ENCODE measurements at places on chromosomes 4 and X. TPM values are rescaled to one million over a fixed set of nuclear protein-coding genes. Genes with fewer than 3 reads are reported as not detected.

DNA sequence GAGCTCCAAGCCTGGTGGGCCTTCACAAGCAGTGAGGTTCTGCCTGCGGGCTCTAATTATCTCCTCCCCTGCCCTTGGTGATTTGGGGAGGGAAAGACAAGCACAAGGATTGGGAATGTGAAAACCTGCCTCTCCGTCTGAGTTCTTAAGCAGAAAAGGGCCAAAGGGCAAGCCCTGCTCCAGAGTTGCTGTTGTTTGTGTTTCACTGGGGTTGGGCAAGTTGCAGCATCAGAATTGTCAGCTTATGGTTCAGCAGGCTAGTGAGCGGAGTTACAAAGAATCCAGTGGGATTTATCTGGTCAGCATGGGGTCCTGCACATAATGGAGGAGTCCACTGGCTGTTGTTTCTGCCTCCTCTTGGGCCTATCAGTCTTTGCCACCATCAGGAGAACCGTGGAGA lies 60.5 kb downstream of the NHS start:
- no peak for DNase-seq

The CSN1S1 gene
- not detected for total RNA-seq

DNA sequence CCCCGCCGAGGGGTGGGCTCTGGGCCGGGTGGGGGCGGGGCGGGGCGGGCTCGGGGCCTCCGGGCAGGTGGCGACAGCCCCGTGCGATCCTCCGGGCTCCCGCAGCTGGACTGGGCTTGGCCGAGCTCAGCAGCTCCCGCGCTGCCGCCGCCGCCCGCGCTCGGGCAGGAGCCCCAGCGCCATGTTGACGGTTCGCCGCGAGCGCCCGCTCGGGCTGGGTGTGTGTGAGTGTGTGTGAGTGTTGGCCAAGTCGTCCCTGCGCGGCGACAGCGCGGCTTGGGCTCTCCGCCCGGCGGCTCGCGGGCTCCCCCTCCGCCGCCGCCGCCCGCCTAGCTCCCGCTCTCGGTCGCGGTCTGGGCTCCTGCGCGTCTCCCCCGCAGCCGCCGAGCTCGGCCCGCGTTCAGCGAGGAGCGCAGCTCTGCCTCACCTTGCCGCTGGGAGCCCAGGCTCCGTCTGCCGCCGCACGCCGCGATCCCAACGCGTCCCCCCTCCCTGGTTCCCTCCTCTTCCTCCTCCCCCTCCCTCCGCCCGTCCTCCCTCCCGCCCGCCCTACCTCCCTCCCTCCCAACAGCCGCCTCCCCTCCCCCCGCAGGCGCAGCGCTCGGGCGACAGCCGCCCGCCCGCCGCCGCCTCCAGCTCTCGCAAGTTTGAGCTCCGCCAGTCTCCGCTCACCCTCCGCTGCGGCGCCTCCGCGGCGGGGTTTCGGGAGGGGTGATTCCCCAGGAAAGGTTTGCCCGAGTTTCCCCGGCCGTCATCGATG lies at the start of gene BCOR:
BCOR (minus strand) TSS at position 455 of the 760 bp plus-strand sequence. CDS start 20,029 bp downstream, outside the sequence.
- DNase-seq: peak; percentile 60

The KIT gene
- 0.50 TPM for total RNA-seq

- DNase-seq: no peak
Measured at GRCh38 chrX:104306180-104306579, 51.4 kb upstream of the ESX1 start.

The PRRG3 gene
- 1.0 TPM for total RNA-seq

DNA sequence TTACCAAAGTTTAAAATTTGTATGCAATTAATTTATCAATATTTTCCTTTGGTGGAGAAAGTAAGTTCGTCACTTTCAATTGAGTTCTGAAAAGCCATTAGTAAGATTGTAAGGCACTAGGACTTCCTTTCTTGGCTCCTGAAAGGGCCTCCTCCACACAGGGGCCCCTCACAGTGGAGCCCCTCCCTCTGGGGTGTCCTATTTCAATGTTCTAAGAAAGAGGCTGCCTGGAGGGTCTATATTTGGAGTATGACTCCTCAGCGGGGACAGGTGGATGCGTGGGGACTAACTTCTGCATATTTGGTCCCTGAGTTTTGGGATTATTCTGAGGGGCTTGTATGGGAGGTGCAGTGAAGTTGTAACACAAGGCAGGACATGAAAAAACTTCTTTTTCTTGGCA lies 1.6 kb upstream of the ARMCX4 start:
- DNase-seq: no peak

The GCNA gene
- 2.3 TPM for total RNA-seq

- DNase-seq: peak; percentile 59
Measured at GRCh38 chr4:186957952-186958555, 234.4 kb upstream of the FAT1 start.

GRCh38 chr4:152014280-152014679 lies 253.5 kb upstream of the GATB start:
- DNase-seq: no peak

GRCh38 chrX:28997706-28998463 lies 410.6 kb downstream of the IL1RAPL1 start:
- peak; percentile 54 for DNase-seq

- DNase-seq: no peak
Measured at GRCh38 chrX:101551380-101551767, 1.0 kb downstream of the ARMCX1 start.

- DNase-seq: peak; percentile 57
Measured at GRCh38 chr4:124212815-124213630, 499.5 kb downstream of the ANKRD50 start.

- no peak for DNase-seq
Measured at GRCh38 chr4:88891636-88892035, 165.3 kb downstream of the FAM13A start.

DNA sequence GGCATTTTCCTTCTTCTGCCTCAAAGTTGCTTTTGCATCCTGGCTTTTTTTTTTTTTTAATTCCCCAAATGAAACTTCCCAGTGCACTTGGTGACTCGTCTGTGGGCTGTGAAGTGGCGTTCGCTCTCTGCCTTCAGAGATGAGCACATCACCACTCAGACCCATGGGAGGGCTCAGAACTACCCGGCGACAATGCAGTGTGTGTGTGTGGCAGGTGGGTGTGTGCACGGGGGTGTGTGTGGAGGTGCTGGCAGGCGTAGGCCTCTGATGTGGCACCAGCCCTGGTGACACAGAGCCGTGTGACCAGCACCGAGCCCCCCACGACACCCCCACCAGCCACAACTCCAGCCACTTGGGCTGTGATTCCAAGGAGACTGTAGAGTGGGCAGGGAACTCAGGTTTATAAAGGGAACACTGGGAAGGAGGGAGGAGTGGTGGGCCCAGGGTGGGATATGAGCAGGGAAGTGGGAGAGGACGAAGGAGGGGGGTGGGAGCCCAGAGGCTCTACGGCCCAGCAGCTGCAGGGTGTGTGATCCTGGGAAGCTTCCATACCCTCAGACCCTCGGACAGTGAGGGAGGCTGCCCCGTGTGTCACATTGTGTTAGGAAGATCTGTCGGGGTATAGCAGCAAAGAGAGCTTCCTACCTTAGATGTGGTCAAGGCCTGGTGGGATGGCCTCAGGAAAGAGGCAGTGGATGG lies 6.0 kb upstream of the WFS1 start:
- DNase-seq: no peak

The STK32B gene
- 0.50 TPM for total RNA-seq

The IRAK1 gene
- total RNA-seq: 65.9 TPM

- peak; percentile 60 for DNase-seq
Measured at GRCh38 chr4:73701116-73701515, 39.3 kb upstream of the CXCL8 start.

The CAMK2D gene
- total RNA-seq: 196 TPM

- DNase-seq: peak; percentile 90
Measured at GRCh38 chr4:16785793-16786527, 112.5 kb downstream of the LDB2 start.

DNA sequence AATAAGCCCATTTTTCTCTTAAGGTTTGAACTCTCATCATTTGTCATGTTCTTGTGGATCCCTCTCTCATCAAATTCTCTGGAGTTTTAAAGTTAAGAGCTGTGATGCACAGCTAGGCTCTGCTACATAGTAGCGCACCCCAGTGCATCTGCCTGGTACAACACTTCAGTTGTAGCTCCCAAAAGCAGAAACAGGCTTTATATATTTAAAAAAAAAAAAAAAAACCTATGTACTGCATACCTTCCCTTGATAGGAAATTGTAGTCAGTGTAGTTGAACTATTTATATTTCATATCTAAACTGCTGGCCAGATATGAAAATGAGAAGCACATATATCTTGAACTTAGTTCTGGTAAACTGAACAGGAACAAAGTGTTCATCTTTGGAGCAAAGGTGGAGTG lies 131.4 kb downstream of the KLHL13 start:
- DNase-seq: peak; percentile 12

DNA sequence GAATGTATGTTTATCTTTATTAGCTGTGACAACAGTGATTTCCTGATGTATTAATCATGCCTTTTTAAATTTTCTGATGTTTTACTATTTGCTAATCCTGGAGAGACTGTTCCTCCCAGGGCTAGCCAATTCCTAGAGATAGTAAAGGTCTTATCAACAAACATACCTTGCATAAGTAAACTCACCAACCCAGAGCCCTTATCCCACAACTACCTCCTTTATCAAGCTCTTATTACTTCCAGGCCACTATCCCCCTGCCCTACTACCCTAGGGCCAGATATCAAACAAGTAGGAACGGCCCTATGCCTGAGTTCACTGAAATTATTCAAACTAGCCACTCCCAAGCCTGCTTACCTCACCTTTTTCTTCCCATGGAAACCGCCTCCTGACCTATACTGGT lies 58.2 kb upstream of the NPNT start:
- no peak for DNase-seq

The UBL4A gene
- 42.8 TPM for total RNA-seq

The RBM47 gene
- 1.8 TPM for total RNA-seq

The SNCA gene
- total RNA-seq: 6.8 TPM

DNA sequence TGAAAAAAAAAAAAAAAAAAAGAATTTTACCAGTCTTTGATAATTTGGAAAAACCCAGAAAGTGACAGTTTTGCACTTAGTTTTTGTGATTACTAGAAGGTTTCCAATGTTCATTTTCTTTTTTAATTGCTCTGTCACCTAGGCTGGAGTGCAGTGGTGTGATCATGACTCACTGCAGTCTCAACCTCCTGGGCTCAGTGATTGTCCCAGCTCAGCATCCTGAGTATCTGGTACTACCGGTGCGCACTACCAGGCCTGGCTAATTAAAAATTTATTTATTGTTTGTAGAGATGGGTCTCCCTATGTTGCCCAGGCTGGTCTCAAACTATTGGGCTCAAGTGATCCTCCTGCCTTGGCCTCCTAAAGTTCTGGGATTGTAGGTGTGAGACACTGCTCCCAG lies 3.3 kb downstream of the NUDT9 start:
- no peak for DNase-seq

The RAB33A gene
- total RNA-seq: 18.3 TPM

The VSIG1 gene
- total RNA-seq: not detected

DNA sequence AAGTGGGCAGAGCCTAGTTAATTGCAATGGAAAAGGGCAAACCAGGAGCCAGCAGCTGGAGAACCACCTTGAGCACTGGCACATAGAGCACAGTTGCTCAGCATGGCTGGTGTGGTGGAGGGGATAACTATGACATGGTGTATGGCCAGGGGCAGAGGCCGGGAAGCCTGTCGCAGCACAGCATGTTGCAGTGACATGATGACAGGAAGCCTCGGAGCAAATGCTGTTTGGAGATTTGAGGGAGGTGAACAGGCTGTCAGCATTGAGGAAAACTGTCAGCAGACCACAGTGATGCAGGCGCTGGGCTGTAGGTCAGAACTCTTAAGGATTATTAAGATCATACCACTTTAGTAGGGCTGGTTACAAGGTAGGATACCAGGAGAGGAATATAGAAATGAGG lies 228.7 kb downstream of the CBR4 start:
- DNase-seq: no peak

- no peak for DNase-seq
Measured at GRCh38 chr4:85000343-85000742, 33.9 kb upstream of the WDFY3 start.

DNA sequence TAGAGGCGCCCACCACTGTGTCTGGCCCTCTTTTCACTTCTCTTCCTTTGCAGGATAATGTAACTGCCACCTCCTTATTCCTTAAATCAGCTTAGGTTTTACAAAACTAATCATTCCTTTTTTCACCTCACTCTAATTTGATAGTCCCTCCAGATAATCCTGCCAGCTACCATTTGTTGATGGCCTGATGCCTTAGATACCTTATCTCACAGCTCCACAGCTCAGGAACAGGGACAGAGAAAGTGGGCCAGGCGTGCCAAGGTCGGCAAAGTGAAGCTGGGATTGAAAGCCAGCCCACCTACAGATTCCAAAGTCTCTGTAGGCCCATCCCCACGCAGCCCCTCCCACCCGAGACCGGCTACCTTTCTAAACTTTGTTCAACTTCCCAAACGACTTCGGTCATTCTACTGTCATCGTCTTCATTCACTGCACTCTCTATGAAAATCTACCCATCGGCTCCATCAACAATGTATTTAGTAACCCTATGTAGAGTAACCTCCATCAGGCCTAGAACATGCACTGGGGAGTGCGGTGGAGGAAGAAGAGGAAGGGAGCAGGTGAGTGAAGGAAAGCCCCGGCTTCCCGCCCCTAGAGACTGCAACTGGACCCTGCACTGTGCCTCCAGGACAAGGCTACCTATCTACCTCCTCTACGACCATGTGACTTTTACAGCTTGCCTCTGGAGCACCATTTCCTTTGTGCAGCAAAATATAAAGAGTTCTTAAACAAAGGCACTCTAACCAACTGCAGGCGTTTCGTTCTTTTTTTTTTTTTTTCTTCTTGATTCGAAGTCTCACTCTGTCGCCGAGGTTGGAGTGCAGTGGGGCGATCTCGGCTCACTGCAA lies 1.5 kb downstream of the CASP6 start:
- peak; percentile 7 for DNase-seq

GRCh38 chr4:166422475-166422874 lies 549.4 kb downstream of the TLL1 start:
- DNase-seq: peak; percentile 64

The F9 gene
- total RNA-seq: not detected

GRCh38 chr4:177938226-177938625 lies 496.0 kb upstream of the AGA start:
- DNase-seq: no peak

DNA sequence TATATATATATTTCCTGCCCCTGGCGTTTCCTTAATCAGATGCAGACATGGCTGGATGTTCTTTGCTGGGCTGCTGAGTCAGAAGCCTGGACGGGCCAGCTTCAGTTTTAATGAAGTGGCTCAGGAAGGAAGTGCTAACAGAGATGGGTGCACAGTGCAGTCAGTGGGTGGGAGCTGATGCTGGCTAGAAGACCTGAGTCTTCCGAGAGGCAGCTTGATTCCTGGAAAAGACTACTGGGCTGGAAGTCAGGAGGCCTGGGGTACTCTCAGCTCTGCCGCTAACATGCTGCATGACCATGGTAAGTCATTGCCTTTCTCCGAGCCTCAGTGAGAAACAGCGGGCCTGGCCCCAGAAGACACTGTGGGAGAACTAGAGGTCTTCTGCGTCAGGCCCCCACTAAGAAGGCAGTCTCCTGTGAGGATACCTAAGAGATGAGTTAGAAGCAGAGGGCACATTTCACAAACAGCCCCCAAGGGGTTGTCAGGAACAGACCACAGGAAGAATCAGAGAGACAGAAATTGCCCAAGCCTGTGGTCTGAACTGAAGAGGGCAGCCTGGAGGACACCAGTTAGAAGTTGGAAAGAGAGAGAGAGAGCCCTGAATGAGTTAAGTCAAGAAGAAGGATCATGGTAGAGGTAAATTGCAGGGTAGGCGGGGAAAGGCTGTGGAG lies 8.3 kb upstream of the CD40LG start:
- no peak for DNase-seq

All from fibroblast of lung (primary cell).